ENCODE measurements at places on chromosomes 7 and 10.
A peak's percentile ranks its signal among the peaks of the same experiment; 100 is the strongest.

DNA sequence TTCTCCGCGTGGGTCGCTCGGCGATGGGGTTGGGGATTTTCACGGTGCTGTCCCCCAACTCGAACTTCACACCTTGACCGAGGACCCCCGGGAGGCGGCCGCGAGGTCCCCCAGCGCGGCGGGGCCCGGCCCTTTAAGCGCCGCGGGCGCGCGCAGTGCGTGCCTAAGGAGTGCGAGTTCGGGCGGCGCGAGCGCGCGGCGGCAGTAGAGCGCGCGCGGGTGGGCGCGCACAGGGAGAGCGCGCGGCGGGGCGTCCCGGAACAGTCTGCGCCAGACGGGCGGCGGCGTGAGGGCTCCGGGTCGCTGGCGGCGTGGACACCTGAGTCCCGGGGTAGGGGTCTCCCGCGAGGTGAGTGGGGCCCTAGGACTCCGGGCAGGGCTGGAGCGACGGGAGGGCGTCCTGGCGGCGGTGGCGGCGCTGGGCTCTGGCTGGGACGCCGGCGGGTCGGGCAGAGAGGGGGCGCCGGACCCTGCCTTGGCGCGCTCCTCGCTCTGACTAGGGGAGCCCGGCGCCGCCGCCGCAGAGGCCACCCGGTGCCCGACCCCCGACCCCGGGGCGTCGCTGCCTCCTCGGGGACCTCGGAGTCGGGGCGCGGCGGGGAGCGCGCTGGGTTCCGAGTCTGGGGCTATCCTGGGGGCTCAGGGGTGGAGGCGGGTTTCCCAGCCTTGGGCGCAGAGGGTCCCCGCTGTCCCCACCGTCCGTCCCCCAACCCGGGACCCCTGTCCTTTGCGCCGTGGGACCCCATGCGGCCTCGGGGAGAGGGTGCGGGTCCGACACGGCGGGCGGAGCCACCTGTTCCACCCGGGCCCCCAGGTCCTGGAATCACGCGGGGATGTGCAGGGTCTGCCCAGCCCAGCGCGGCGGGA lies at the start of gene PROSER2:
TSS of gene PROSER2 (plus strand) at position 235 of the 867 bp plus-strand sequence. CDS start 28,722 bp downstream, outside the sequence.
- DNase-seq: peak; percentile 35

DNA sequence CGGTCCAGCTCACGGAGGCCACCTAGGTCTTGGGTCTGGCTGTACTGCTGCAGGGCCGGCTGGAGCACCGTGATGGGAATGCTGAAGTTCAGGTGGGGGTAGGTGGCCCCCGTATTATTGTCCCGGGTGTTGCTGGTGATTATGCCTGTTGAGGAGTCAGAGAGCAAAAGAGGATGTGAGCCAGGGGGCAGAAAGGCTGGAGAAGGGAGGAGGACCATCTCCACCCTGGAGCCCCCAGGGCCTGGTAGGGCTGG lies 6.6 kb downstream of the TYSND1 start:
- DNase-seq: no peak

DNA sequence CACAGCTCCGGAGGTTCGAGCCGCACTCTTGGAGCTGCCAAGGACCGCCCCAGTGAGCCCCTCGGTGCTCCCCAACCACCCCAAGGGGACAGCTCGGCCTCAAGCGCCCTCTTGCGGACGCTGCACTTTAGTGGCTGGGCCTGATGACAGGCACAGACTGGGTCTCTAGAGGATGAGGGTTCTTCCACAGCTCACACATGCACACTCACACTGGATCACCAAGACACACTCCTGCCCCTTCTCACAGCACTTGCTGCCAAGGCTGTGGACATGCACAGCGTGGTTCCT lies 2.1 kb downstream of the RET start:
- no peak for DNase-seq

GRCh38 chr10:61688551-61689308 lies 26.0 kb downstream of the CABCOCO1 start:
- DNase-seq: no peak

DNA sequence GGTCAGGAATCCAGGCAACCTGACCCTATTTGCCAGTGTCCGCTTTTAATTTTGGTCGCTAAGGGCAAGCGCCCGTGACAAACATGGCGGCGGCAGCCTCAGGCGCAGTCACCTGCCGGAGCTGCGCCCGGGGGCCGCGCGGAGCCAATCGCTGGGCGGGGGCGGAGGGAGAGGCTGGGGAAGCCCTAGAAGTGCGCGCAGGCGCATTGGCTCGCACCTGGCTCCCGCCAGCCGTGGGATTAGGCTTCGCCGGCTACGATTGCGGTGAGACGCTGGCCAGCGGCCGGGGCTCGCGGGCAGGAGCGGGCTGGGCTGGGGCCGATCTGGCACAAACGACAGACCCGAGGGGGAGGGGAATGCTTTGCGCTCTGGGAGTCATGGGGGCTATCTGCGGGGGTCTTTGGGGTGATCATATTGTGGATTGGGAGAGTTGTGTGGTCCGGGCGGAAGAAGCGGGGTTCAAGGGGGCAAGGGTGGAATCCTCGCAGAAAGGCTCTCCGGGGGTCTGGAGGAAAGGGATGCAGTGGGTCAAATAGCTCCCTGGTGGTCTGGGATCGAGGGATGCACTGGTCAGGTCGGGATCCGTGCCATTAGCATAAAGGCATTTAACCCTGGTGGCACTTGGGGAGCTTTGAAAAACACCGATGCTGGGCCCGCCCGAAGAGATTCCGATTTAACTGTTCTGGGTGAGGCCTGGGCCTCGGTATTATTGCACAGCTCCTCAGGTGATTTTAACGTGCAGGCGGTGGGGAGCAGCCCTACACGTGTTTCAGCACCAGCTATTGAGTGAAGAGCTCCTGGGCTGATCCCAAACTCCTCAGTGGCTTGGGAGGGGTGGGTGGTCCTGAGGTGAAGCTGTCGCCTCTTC lies 10.1 kb upstream of the C10orf95 start:
- DNase-seq: peak; percentile 82

DNA sequence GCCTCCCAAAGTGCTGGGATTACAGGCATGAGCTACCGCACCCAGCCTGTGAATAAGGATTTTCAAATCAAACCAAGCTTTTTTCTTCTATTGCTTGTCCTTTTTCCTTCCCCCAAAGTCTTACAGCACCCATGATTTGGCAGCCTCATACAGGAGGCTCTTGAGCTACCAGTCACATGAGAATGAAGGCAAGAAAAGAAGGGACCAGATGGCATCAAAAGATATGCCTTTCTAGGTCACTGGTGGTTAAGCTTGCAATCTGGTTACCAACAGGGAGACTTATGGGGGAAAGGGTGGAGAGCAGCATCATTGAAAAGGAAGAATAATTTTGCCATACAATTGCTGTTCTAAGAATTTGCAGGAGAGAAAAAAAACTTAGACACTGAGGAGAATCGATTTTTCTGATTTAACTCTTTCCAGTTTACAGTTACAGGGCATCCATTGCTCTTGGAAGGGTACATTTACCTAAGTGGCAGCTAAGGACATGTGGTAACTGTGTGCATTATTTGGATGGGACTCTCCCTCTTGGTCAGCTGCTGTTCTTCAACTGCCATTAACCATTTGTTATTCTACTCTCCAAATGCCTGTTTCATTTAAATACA lies 29.5 kb downstream of the SMNDC1 start:
- DNase-seq: no peak

- DNase-seq: no peak
These were observed 196.7 kb downstream of the ANK3 start for GRCh38 chr10:60192946-60193345.

DNA sequence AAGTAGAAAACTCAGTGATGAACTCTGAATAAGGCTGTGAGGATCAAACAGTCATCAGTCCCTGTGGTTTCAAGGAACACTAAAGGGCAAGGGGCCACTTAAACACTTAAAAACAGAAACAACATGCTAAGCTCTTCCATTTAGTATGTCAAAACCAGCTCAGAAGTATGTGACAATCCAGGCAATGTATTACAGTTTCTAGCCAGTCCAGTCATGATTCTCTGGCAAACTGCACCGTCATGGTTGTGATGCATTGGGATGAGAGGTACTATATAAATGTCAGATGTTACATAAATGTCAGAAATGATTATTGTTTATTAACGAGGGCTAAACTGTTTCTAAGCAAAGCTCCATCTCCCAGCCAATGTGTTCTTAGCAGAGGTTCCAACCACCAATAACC lies 4.7 kb upstream of the CREB5 start:
- no peak for DNase-seq

GRCh38 chr10:72292223-72292691 lies 18.5 kb downstream of the DDIT4 start:
- peak; percentile 52 for DNase-seq

DNA sequence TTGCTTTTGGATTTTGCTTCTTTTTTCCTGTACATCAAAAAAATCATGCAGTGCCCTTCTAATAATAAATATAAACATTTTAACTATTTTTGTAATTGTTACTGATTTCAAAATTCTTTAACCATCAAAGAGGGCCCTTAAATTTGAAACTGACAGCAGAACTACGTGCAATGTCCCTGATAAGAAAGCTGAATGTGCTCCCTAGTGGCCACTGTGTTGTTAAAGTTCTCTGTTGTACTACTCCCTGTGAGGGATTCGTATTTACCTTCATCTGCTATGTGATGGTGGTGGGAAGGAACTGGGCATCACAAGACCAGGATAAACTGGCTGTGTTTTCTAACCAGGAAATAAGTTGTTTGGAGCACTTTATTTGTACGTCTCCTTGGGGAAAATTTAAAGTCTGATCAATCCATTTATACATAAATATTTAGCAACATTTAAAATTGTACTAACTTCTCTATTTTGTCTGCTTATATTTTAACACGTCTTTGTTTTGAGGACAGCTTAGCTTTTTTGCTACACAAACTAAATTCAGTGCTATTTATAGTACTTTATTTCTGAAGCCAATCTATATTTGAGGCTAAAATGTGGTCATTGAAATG lies 322.4 kb downstream of the HGF start:
- DNase-seq: peak; percentile 78

GRCh38 chr7:27920281-27920946 lies 180.5 kb downstream of the TAX1BP1 start:
- DNase-seq: peak; percentile 33

- DNase-seq: no peak
These were observed 74.9 kb downstream of the CLIP2 start for GRCh38 chr7:74364061-74364460.

GRCh38 chr7:130379532-130379920 lies 768 bp upstream of the CPA1 start:
- no peak for DNase-seq
